ENCODE measurements at places on chromosomes 3 and 15.

DNA sequence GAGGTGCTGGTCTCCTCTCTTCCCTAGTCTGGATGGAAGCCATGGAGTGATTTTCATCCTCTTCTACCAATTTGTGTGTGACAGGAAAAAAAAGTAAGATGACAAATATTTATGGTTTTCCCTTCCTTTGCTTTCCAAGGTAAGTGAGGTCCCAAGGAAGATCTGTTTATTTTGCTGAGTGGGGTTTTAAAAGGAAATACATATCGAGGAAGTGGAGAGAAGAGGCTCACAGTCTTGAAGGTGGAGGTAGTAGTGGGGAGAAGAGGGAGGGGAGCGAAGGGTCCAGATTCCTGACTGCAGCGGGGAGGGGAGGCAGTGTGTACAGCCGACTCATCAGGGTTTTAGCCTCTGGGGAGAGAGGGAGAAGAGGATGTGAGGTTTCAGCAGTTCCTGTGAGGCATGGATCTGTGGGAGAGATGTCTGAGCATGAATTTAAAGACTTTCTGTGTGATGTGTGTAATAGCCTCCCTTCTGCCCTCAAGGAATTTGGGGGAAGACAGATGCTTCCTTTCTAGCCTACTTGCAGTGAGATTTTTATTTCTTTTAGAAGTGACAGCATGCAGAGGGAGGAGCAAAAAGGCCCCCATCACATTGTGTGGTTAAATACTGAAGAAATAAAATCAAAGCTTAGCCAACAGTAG lies 272.4 kb downstream of the THRB start:
- DNase-seq, result no peak

GRCh38 chr15:38975282-38975990 lies 410.8 kb upstream of the RASGRP1 start:
- no peak for DNase-seq

GRCh38 chr15:71448688-71449114 lies 333.4 kb downstream of the THSD4 start:
- no peak for DNase-seq

- DNase-seq, result no peak
Measured at GRCh38 chr3:33787328-33788009, 11.0 kb upstream of the PDCD6IP start.

GRCh38 chr3:196642434-196642833 lies 2.9 kb downstream of the NRROS start:
- peak; percentile 26 for DNase-seq

DNA sequence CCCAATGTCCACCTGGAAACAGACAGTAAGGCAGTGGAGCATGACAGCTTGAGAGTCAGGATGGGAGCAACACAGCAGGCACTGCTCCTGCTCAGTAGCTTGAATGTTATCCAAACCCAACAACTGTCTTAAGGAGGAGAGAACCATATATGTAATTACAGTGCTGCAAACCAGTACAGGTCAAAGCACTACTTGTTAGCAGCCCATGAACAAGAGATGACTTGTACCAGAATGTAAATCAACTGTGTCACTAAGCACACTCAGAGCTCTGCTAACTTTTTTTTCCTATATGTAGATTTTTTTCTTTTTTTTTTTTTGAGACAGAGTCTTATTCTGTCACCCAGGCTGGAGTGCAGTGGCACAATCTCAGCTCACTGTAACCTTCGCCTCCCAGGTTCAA lies 87.1 kb downstream of the ANO10 start:
- DNase-seq, result no peak

- DNase-seq, result no peak
Measured at GRCh38 chr15:43107751-43108150, 1.9 kb upstream of the UBR1 start.

- DNase-seq, result no peak
Measured at GRCh38 chr3:187263270-187263669, 28.3 kb downstream of the MASP1 start.

DNA sequence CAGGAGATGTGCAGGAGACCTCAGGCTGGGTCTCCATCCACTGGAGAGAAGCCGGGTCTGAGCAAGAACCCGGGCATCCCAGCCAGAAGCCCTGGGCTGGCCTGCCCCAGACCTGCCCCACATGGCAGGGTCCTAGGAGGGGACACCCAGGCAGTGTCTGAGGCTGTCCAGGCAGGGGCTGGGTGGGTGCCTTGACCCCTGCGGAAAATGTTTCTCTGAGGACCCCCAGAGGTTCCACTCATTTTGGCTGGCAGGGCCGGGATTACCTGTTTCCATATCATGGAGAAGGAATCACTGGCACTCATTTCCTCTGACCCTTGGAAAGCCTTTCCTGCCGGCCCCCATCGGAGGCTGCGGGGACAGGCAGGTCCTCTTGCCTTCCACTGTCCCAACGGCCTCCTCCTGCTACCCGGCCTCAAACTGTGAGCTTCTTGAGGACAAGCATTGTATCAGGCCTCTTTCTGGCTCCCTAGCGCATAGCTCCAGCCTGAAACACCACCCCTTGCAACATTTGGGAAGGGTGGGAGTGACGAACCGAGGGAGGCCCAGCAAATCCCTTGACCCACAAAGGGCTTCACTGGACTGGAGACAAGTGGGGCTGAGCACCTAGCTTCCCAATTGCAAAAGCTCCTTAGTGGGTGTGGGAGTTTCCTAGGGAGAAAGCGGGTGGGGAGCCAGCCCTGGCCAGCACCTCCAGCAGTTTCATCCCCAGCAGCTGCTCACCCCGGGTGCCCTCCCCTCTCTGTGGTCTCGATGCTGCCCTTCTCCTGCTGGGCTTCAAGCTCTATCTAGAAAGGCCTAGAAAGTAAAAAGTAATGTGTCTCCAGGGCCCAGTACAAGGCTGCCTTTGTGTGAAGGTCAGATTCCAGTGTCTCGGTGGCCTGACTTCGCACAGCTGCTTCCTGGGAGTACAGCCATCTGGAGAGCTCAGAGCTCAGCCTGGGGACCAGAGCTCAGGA lies 29.7 kb downstream of the ACSBG1 start:
- DNase-seq, result no peak

GRCh38 chr3:37863949-37864822 lies 2.5 kb downstream of the CTDSPL start:
- no peak for DNase-seq

GRCh38 chr3:53846134-53846850 lies at the start of the genes CHDH and IL17RB:
TSS of gene CHDH (minus strand) at chr3:53846419. CDS start at chr3:53824008, 22,411 bp downstream.
TSS of gene IL17RB (plus strand) at chr3:53846568. CDS start at chr3:53846589, 21 bp downstream.
- no peak for DNase-seq

DNA sequence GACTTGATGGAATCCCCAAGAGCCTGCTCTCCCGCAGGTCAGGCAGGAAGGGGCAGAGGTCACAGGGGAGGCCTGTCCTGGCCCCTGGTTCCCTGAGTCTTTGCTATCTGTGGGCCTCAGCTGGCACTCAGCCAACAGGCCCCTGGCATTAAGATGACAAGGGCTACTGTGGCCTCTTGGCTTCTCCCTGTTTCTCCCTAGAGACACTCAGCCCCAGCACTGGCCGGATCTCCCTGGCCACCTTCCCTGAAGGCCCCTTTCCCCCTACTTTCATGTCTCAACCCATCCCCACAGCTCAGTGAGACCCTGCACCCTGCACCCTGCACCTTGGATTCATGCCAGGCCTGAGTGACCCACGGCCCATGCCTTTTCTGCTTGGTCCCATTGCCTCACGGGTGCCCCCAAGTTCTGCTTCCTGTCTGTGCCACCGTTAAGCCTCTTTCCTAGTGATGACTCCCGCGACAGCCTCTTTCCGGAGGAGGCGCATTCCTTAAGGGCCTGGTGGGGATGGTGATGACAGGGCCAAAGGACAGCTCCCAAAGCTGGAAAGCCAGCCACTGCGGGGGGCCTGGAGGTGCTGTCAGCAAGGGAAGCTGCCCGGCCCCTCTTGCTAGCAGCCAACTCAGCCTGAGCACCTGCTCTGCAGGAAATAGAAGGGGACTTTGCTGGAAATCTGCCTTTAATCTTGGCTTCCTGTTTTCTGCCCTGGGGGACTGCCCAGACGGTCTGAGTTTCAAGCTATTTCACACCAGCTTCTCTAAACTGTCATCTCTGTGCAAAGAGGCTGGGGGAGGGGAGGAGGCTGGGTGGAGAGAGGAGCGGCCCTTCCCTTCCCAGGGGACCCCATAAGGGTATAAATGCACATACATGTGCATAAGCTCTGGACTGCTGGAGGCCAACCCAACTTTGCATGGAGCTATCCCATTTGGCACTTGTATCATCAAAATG lies 4.8 kb upstream of the CSK start:
- no peak for DNase-seq

DNA sequence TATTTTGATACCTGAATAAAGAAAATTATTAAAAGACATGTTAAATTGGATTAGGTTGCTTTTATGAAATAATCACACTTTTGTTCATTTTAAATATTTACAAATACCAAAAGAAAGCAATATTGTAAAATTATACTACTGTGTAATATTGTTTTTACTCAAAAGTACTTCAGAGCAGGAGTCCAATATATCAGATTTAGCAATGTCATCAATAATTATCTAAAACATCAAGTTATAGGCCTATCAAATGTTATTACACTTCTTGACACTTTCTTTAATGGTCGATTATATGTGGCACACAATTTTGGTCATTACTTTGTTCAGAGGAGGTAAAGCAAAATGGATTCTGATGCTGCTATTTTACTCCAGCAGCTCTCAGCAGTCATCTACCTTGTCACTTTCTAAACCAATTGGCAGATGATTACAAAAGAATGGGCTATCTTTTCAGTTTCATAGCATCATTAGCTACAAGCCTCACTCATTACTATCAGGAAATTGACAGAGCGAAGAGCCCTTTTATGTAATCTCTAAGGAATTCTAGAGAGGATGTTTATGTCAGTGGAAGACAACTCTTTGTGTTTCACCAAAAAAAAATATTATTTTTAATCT lies 318.6 kb downstream of the PLOD2 start:
- no peak for DNase-seq

DNA sequence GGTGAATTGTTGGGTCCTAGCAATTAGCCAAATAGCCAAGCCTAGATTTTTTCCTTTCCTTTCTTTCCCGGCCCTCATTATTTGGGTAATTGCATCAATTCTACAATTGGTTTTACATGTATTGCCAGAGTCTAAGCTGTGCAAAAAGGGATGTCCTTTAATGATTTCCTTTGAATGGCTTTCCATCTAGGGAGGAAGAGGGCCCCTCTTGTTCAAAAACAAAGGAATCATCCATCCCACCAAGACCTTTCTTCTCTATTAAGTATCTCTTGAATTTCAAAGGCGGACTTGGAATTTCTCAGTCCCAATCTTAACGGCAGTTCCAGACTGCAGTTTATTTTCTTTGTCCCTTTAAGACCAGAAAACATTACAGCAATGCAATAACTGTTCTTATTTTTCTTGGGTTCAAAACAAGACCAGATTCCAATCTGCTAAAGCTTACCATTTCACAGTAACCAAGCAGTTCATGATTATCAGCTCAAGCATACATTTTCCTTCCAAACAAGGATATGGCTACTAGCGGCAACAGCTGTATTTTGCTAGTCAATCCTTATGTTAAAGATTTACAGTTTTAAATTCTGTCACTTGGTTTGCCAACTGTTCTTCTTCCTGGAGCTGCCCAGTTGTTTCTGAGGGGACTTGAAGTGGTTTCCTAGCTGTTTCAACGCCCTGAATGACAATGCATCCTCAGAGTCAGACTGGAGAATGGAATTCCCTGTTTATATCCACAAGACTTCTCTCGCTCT lies 91.4 kb upstream of the LRIG1 start:
- DNase-seq, result no peak

DNA sequence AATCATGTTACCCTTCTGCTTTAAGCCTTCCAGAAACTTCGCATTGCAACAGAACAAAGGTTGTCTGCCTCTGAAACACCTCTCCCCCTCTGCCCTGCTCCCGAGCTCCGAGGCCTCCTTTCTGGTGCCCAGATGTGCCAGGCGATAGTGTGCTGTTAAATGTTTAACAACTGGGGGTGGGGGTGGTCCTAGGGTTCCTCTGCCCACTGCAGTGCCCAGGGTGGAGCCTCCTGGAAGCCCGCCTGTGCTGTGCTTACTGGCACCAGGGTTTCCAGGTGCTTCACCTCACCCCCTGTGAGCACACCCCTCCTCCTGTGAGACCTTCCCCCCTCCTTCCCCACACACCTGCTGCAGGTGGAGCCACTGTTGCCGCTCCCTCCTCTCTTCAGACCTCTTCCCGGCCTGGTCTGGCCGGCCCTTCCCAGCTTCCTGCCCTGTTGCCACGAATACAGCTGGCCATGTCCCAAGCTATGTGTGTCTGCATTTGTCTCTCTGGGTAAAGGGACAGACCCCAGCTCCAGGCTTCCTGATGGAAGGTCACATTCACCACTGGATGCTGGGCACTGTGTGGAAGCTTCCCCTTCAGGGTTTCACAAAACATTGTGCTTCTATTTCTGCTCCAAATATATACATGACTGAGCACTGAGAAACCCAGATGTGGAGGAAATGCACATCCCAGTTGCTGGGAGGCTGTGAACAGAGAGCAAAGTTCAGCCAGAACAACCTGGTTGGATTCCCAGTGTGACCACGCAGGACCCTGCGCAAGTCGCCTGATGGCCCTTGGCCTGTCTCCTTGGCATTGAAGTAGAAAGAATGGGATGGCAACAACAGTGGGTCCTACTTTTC lies 37.2 kb downstream of the MGLL start:
- DNase-seq, result no peak

All from SIG-M5 (cell line).